PC-9 (cell line): ENCODE measurements at places on chromosomes 3 and 15.
A peak's percentile ranks its signal among the peaks of the same experiment; 100 is the strongest.

DNA sequence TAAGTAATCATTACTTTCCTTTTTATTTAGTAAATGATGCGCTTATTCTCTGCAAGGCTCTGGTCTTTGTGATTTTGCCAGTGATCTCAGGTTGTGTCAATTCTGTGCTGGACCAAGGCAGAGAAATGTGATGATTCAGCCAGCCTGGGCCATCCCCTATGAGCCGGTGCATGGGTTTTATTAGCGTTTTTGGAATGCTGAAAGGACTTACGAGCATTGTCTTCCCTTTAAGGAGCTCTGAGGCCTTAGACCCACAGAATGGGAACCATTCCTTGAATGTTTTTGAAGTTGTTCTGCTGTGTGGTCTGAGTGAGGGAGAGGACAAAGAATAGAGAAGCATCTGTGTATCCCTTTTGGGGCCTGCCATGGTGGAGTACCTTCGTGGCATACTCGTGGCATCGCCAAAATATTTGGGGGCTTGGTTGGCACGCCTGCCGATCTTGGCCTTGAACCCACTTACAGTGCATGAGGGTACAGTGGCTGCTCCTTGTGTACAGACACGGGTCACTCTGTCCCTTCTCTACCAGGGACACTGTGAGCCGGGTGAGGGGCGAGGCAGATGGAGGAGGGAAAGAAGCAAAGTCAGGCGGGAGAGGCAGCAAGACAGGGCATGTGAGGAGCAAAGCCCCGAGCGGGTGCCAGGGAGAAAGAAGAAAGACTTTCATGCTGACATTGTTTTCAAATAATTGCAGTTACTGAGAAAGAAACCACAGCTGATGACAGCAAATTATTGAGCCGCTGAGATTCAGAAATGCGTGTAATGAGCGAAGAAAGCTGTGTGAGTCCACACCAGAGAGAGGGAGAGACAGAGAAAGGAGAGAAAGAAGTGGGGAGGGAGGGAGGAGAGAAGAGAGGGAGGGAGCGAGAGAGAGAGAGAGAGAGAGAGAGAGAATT, 269.4 kb upstream of the RGMA start:
- DNase-seq: no peak

- no peak for DNase-seq
Observed at GRCh38 chr15:40059821-40060220, 20.8 kb upstream of the SRP14 start.

DNA sequence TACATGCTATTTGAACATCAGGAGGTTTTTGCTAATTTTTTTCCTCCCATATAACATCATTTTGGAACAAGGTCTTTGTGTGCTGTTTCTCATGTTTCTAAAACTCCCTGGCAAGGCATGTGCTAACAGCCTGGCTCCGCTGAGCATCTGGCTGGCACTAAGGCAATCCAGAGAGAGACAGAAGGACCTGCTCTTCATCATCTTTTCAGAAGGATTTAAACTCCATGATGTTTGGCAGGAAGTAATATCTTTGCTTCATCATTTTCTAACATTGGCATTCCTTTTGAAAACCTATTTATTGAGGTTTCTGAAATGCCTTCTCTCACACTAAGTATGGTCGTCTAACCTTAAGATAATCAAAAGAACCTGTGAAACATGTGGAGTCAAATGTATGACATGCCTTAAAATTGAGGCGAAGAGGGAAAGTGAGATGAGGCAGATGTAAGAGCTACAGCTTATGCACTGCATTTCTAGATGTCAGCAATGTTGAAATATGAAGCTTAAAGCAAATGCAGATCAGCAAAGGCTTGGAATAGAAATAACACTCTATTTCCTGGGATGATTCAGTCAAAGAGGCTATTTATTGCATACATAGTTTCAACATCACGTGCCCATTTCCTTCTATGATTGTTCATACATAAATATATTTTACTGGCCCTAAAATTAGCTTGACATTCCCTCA, 592.0 kb downstream of the ZNF385D start:
- no peak for DNase-seq

DNA sequence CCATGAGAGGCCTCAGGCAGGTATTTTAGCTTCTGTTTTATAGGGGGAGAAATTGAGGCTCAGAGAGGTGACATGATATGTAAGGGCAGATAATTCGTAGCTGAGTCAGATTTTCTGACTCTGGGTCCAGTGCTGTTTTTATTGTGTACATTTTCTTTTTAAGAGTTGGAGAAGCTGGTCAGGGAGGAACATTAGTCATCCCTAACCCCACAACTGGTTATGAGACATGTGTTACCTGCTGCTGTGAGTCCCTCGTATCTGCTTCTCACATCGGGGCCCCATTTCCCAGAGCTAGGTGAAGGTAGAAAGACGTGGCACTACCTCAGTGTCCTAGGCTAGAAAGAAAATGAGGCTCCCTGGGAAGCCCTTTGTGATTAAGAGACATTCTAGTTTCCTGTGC, 28.6 kb downstream of the GALNT15 start:
- no peak for DNase-seq

DNA sequence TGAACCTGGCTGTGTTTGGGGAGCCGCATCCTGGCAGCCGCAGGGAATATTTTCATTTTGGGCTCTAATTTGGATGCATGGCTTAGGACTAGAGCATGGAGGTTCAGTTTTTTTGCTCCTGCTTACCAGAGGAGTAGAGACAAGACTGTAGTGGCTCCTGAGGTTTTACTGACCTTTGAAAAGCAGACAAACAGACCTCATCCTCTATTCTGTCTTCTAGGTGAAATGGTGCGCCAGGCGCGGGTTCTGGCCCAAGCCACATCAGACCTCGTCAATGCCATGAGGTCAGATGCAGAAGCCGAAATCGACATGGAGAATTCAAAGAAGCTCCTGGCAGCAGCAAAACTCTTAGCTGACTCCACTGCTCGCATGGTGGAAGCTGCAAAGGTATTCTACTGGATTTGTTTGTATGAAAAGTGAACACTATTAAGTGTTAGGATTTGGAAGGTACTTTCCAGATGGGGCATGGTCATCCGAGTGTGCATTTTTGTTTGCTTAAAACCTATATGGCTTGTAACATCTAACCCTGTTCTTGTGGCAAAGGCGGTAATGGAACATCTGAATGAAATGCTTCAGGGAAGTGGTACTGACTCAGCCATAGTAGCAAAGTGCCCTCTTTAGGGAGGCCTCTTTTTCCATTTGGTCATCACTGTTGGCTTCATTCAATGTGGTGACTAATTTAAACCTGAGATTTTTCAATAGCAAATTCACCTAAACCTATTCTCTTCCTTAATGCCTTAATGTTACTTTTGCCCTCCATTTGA, 330.7 kb upstream of the TPM1 start:
- no peak for DNase-seq

GRCh38 chr3:46960081-46960701, 16.4 kb downstream of the CCDC12 start:
- peak; percentile 67 for DNase-seq

GRCh38 chr3:50539356-50540286, 27.9 kb downstream of the C3orf18 start:
- no peak for DNase-seq

- no peak for DNase-seq
Observed at GRCh38 chr3:134114726-134115125, 85.0 kb upstream of the SLCO2A1 start.

DNA sequence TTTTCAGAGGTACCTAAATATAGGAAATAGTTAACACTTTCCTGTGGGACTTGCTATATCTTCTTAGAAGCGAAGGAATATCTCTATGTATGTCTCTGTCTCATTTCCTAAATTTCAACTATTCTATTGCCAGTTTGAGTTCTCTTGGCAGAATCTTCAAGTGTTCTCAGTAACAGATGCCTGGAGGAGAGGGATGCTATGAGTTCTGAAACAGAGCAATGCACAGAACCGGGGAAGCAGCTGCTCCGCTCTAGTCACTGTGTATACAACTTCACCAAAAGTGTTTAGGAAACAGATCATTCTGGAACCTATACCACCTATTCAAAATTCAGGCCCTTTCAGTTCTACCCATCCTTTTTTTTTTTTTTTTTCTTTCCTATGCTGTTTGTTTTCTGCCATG, 144.6 kb downstream of the RORA start:
- no peak for DNase-seq

DNA sequence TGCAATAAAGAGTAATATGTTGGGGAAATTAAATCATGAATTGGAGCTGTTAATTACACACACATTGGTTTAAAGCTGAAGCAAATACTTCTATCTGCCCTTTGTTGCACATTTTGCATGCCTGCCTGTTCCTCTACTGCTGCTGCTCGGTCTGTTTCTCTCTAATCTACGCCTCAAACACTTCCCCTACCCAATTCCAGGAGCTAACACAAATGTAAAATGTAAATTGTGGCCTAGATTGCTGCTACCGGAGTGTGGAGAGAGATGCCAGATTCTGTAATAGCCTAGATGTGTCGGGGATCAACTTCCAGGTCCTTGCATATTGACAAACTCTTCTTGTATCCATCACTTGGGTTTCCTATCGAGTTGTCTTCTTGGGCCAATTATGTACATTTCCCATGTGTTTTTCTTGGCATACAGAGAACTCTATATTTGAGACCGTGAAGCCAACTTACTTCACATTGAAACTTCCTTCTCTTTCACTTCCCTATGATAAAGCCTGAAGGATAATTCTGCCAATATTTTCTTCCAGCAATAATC, 450.4 kb upstream of the NR2F2 start:
- no peak for DNase-seq

GRCh38 chr3:5122741-5123706, 932 bp downstream of the ARL8B start:
- DNase-seq: peak; percentile 86

DNA sequence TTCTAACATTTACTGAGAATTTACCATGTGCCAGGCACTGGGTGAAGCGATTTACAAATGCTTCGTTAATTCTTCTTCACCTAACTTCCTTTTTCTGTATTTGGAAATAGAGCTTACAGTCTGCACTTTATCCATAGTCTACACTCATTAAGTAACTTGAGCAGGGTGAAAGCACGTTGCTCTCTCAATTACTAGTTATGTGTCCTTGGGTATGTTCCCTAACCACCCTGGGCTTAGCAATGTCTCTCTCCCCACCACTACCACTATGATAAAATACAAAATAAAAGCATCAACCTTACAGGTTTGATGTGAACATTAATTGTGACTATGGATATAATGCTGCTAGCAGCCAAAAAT, 172.9 kb upstream of the SLC2A2 start:
- no peak for DNase-seq

DNA sequence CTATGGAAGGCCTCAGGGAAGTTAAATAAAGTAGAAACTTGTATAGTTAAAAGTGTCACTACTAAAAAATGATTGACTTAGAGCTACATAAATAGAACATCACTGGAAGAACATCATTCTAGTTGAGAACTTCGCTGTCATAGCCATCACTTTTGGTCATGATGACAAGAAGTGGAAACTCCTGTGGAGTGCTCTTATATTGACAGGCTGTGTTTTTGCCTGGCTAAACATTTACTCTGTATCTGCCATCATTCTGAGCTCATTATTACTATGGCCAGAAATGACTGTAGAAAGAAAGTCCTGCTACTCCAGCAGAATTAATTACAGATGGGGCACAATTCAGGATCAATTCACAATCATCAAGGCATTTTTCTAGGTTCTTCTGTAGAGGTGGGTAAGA, 165.1 kb upstream of the GOLIM4 start:
- DNase-seq: no peak

DNA sequence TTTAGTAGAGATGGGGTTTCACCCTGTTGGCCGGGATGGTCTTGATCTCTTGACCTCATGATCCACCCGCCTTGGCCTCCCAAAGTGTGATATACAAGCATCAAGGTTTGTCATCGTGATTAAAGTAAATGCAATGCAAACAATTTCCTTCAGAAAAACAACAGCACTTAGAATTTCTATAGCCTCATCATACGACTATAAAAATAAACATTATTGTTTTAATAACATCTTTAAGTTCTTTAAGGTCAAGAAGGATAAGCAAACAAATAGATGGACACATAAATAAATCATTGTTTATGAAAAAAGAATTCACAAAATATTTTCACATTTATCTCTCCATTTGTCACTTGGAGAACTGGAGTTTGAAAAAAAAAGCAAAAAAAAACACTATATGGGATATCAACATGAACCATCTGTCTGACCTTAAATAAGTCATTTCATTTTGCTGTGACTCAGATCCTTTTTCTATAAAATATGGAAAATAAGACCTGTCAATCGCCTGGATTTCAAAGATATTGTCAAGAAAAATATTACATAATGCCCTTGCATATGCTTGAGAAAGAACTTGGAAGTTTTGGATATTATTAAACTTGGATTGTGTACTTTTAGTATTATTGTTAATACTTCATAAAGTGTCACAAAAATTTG, 642.0 kb upstream of the KCNMB2 start:
- DNase-seq: no peak

DNA sequence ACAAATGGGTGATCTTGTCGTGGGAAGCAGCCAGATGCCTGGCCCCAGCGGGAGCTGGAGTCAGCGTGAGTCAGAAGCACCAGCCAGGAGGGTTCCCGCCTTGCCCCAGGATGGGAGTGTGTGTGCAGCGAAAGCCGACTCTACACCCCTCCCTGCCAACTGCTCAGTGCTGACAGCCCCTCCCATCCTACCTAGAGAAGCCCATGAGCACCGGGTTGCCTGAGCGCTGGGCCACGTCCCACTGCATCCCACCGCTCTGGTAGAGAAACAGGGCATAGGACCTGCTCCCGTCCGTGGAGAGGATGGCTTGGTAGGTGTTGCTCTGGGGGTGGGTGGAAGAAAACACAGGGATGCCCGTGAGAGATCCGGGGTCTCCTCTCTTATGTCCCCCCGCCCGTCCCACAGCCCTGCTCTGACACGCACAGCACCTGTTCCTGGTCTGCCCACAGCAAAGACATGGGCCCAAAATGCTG, 42.9 kb downstream of the MUC4 start:
- DNase-seq: no peak

DNA sequence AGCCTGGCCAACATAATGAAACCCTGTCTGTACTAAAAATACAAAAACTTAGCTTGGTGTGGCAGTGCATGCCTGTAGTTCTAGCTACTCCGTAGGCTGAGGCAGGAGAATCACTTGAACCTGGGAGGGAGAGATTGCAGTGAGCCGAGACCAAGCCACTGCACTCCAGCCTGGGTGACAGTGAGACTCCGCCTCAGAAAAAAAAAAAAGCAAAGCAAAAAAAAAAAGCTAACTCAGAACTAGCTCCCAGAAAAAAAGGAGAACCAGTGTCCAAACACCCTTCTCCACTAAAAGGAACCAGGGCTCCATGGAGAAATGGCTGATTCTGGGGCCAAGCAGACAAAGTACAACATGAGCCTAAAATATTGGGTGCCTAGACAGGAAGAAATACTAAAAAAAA, 16.7 kb upstream of the CRTC3 start:
- DNase-seq: no peak

GRCh38 chr15:81256916-81257315, 60.2 kb downstream of the IL16 start:
- no peak for DNase-seq

- DNase-seq: no peak
Observed at GRCh38 chr3:31349001-31349748, 183.6 kb upstream of the STT3B start.
